Activated naive CD4-positive, alpha-beta T cell (primary cell): ENCODE measurements at places on chromosomes 4 and X.
A peak's percentile ranks its signal among the peaks of the same experiment; 100 is the strongest.

DNA sequence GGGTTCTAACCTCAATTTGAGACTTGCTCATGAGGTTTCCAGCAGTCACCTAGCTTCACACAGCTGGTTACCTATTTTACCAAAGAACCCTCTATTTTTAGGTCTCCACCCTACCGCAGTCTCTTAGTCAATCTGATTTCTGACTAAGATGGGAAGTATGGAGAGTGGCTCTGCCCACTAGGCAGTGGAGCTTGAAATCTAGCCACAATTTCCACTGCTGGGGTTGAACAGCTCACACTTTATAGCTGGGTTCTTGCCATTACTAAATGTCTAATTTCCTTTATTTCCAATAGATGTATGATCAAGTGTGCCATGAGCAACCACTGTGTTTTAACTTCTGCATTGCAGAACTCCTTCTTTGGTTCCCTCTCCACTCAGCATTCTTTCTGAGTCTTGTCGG is 43.1 kb downstream of the GASK1B start:
- no peak for DNase-seq

DNA sequence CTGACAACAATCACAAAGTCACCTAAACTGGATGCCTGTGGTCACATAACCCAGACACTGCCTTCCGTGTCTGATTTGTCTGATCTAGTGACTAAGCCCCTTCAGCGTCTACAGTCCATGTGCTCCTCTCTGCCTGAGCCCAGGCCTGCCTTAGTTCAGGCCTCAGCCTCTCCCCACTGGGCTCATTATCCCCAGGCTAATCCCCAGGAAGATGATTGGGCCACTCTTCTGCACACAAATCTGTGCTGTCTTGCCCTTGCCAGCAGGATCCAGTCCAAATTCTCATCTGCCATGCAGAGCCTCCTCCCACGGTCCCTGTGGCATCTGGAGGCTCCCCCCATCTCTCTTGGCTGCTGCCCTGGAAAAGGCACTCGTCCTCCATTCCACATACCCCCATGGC is 96.5 kb downstream of the SLC2A9 start:
- no peak for DNase-seq

DNA sequence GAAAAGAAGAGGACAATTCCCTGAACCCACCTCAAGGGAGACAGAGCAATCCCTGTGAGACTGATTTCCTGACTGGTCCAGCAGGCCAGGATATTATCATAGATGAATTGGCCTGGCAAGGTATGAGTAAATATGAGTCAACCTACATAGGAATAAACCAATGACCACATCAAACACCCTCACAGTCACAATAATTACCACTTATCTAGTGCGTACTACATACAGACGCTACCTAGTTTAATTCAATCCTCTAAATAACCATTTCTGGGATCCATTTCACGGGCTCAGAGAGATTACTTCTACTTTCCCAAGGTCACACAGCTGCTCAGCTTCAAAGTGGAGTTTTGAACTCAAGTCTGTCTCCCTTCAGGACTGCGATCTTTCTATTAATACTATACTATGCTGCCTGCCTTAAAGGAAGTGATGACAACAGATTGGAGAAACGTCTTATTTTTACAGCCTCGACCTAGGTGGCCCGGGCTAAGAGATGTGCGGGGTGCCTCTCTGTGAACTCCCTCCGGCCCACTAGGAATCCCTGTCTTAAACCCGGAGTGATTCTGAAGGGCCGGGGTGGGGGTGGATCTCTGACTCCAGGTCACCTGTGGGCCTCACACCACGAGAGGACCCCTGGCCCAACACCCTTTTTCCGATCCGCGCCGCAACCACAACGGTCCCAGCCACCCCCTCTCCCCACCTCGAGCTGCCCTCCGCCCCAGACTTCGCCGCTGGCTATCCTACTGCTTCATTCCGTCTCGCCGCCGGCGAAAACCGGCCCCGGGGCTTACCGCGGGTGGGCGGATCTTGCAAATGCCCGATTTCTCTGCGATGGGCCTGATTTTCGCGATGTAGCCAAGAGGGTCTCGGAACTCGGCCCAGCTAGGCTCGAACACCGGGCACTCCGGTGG is 800 bp downstream of the KDM5C start:
- DNase-seq, result peak; percentile 45

DNA sequence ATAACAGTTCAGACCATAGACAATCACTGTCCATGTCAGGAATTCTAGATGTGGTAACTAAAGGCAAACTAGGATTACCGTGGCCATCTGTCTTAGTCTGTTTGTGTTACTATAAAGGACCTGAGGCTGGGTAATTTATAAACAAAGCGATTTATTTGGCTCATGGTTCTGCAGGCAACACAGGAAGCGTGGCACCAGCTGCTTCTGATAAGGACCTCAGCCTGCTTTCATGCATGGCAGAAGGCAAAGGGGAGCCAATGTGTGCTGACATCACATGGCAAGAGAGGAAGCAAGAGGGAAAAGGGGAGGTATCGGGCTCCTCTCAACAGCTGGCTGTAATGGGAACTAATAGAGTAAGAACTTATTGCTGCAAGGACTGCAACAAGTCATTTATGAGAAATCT is 376.7 kb downstream of the GPM6A start:
- no peak for DNase-seq

- DNase-seq, result no peak
Measured at GRCh38 chr4:184406958-184407391, 67.4 kb downstream of the IRF2 start.

GRCh38 chrX:139559383-139560042 is 29.0 kb downstream of the F9 start:
- DNase-seq, result no peak

- no peak for DNase-seq
Measured at GRCh38 chr4:158710814-158711213, 12.4 kb downstream of the PPID start.

GRCh38 chr4:188466001-188466400 is 326.8 kb downstream of the TRIML1 start:
- DNase-seq, result no peak

- DNase-seq, result no peak
Measured at GRCh38 chr4:133150486-133151340, 1.6 kb downstream of the PCDH10 start.

DNA sequence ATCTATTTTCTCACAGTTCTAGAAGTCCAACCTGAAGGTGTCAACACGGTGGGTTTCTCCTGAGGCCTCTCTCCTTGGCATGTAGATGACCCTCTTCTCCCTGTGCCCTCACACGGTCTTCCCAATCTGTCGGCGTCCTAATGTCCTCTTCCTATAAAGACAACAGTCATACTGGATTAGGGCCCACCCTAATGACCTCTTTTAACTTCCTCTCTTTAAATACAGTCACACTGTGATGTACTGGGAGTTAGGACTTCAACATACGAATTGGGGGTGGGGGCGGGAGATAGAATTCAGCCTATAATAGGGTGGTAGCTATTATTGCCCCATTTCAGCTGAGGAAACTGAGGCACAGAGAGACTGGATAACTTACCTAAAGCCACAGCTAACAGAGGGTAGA is 70.2 kb downstream of the SMIM20 start:
- no peak for DNase-seq

- DNase-seq, result no peak
Measured at GRCh38 chr4:173174184-173174583, 5.6 kb downstream of the GALNT7 start.

- DNase-seq, result no peak
Measured at GRCh38 chrX:116317409-116317808, 119.0 kb upstream of the SLC6A14 start.

DNA sequence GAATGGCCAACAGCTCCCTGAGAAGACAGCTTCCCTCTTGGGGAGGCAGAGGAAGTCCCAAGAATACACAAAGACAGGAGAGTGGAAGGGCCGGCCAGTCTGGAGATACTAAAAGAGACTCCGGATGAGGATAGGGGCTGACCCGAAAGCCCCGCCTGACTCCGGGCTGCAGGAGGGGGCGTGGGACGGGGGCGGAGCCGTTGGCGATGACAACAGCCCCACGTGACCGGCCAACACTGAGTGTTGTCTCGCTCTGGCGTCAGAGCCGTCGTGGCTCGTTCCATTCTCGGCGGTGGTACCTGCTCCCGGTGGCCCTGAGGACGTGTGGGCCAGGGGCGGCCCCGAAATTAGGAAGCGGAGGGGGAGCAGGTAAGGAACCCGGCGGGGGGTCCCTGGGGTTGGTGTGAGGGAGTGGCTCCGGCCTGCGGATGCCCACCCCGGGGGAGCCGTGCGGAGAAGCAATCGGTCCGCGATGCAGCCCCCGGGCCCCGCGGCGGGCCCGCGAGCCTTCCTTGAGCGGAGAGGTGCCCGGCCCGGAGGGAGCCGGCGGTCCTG is at the start of gene BEX4:
TSS of gene BEX4 (plus strand) at position 239 of the 555 bp plus-strand sequence. CDS start 1,046 bp downstream, outside the sequence.
- peak; percentile 40 for DNase-seq

DNA sequence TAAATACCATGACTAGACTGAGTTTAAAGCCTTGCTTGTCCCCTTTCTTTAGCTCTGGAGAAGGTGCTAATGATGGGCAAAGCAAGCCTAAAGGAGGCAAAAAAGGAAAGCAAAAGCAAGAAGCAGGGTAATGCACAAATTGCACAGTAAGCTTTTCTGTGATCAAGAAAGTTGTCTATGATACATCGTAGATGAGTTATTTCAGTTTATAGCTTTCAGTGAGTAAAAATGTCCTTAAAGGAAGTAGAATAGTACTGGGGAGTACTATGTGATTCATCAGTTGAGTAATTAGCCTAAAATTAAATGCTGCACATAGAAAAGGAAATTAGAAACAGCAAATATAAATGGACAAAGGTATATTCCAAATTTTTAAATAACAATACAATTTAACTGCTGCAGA is 50.2 kb upstream of the PDE5A start:
- no peak for DNase-seq

DNA sequence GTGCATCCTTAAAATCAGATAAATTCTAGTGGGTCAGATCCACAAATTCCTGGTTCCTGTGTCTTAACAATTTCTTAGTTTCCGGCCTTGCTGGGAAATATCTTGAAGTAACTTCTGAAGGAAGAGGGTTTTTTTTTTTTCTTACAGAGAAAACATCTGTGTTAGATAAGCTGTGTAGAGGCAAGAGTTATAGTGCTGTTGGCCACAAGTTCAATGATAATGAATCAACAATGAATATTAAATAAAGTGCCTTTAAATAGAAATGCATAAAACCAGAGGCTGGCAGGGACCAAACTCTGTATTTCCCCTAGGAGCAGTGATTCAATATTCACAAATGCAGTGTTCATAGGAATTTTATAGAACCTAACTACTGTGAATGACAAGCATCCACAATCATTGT is 711.9 kb upstream of the ATOH1 start:
- DNase-seq, result no peak

GRCh38 chr4:26273616-26273980 is 47.2 kb upstream of the RBPJ start:
- no peak for DNase-seq

- no peak for DNase-seq
Measured at GRCh38 chr4:53744446-53745160, 153.3 kb upstream of the LNX1 start.

DNA sequence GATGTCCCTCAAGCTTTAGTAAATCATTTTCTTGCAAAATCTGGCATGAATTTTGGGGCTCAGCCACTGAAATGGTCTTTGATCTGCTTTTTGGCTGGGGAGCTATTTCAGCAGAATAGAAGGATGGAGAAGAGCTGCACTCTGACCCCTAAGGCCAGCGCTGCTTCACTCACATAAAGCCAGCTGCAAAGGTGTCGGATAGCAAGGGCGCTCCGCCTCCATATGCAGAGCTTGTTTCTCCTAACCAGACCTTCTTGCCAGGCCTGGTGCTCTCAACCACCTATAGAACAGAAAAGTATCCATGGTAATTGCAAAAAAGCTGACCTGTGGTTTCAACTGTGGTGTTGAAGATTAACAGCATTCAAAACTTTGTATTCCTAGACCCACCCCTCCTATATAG is 24.1 kb upstream of the COQ2 start:
- no peak for DNase-seq

DNA sequence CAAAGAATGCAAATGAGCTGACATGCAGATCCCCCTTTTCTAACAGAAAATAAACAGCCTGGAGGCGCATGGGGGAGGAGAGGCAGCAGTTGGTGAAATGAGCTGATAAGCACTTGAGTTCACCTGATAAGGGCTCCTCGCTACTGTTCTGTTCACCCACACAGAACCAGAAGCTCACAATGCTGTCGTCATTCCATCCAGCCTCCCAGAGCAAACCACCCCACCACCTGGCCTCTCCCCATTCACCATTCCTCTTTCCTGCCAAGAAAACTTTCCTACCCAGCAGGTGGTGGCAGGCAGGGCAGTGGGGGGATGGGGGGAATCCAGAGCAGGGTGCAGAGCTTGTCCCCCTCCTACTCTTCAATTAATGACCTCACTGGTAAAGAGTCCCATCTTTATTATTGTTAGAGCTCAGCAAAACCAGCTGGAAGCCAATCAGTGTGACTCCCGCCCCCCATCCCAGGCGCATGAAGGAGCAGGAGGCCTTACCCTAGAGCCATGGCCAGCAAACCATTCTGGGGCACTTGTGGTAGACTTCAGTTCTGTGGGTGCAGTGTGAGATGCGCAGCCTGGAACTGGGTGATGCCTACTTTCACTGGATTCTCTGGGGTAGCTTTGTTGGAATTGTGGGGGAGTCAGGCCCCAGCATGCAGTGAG is 350.3 kb downstream of the ZIC3 start:
- DNase-seq, result no peak

DNA sequence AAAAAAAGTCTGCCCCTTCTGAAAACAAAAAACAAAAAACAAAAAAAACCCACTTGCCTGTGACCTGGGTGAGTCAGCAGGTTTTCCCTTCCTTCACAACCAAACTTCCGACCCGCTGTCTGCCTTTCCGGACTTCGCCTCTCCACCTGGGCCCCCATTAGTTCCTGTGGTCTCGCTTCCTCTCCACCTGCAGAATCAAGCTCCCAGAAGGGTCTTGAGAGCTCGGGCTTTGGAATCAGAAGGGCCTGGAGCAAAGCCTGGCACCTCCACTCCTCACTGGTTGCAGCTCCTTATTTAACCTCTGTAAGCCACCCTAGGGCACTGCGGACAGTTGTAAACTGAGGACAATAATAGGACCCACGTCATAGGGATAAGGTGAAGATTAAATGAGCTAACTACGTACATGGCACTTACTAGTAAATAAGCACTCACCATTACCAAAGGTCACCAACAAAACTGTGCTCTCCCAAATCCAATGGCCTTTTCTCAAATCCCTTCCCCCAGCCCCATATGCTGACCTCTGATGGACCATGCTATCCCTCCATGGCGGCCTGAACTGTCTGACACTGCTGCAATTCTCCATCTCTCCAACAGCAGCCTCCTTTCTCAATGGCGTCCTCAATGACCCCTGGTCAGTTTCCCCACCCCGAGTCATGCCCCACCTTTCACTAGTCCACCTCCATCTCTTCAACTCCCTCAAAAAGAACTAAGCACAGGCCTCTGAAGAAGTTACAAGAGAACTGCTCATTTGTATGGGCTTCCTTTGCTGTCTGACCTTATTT is 64.2 kb downstream of the IRF2 start:
- no peak for DNase-seq

GRCh38 chrX:18425199-18426003 is at the start of gene CDKL5:
TSS of gene CDKL5 (plus strand) at chrX:18425608. CDS start at chrX:18507097, 81,489 bp downstream.
- peak; percentile 89 for DNase-seq

- no peak for DNase-seq
Measured at GRCh38 chr4:169070895-169071218, 60.8 kb upstream of the CBR4 start.

DNA sequence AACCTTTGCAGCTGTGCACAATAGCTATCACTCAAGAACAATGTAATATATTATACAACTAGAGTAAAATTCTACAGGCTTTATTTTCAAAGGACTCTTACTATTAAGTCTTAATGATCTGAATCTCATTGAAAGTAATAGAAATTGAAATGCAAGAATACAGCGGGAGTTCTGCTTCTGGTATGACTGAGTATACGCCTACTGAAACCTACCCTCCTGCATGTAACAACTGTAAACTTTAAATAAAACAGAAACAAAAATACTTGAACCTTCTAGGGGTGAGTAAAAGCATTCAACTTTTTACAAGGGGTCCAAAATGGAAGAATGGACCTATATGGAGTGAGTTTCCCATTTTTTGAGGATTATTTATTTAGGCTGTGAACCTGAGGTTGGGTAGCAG is 13.5 kb downstream of the DCHS2 start:
- DNase-seq, result no peak
